ENCODE measurements at places on chromosomes 12 and 14.

DNA sequence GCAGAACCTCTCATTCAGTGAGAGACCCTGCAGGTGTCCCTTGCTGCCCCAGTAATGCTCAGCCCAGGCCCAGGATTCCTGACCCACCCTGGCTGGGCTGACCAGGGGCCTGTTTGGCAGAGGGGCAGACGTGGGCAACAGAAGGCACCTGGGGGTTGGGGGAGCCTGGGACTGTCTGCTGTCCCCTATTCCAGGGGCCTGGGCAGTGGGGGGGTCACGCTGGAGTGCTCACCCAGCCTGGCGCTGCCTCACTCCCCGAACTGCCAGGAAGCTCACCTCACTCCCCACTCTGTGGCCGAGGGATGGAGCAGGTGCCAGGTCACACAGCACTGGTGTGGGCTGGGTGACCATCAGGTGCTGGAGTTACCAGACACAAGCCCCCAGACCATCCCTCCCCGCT lies 22.6 kb upstream of the NUDT14 start:
- DNase-seq = no peak

- DNase-seq = no peak
Measured at GRCh38 chr14:96129128-96129736, 75.4 kb upstream of the BDKRB2 start.

DNA sequence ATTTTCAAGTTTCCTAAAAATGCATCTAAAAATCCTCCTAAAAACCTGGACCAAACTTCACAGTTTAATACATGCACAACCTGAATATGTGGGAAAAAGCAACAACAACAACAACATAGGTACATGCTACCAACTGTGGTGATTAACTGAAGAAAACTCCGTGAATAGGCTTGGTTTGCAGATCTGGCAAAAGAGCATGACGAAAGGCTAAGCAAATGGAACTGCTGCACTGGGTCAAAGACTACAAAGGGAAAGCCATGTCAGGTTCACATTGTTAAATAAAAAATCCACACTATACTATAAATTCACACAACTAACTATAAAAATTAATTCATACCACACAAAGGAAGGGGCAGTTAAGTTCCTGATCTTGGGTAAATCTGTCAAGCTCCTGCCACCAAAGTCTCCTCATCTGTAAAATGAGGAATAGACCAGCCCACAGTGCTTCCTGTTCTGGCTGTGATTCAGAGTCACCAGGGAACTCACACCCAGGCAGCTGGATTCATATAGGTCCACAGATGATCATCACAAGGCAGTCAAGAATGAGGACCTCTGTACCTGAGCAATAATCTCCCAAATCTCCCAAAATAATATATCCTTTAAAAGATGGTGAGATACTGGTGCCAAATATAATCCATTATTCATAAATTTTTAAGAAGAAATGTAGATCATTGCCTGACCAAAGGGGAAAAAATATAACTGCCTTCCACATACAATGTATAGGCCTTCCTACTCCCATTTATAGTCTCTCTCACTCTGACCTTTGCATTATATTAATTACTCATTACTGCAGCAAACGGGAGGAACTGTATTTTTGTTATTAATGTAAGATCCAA lies 7.0 kb downstream of the CORO1C start:
- DNase-seq = no peak

DNA sequence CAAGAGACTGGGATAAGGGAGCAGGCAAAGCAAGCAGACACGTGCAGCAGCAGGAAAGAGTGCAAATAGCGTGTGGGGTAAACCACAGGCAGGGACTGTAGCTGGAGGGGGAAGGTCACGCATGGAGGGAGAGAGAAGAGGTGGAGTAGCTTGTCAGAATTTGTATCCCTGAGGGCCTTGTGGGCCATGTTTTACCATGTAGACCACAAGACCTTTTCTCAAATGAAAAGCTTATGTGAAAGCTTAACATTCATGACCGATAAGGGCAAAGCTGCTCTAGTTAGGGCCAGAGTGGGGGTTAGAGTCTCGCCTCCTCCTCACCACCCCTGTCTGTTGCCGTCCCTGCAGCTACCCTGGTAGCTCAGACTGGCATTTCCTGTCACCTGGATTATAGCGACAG lies 152.9 kb upstream of the E2F7 start:
- no peak for DNase-seq

DNA sequence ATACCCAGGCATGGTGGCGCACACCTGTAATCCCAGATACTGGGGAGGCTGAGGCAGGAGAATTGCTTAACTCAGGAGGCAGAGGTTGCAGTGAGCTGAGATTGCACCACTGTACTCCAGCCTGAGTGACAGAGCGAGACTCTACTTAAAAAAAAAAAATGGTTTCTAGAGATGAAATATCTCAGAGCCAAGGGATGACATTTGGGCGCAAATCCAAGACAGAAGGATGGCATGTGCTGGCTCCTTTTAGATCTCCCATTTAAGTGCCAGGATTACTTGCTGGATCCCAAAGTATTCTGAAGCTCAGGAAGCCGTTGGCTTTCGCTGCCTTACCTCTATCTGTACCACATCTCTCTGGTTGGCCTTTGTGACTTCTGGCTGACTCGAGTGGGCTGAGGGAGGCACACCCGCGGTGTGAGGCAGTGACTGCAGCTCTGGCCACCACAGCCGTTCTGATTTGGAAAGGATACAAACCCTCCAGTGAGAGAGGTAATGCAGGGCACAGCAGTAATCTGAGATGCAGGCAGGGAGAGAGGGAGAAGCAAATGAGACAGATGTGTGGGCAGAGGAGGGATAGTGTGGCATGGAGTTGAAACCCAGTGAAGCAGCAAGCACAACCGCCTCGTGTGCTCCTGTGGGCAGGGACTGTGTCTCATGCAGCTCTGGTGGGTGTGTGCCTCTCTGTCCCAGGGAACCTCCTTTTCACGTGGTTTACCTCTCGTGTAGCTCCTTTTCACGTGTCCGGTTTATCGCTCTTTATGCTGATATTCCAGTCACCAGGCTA lies 4.9 kb downstream of the B4GALNT3 start:
- DNase-seq = peak; percentile 57

DNA sequence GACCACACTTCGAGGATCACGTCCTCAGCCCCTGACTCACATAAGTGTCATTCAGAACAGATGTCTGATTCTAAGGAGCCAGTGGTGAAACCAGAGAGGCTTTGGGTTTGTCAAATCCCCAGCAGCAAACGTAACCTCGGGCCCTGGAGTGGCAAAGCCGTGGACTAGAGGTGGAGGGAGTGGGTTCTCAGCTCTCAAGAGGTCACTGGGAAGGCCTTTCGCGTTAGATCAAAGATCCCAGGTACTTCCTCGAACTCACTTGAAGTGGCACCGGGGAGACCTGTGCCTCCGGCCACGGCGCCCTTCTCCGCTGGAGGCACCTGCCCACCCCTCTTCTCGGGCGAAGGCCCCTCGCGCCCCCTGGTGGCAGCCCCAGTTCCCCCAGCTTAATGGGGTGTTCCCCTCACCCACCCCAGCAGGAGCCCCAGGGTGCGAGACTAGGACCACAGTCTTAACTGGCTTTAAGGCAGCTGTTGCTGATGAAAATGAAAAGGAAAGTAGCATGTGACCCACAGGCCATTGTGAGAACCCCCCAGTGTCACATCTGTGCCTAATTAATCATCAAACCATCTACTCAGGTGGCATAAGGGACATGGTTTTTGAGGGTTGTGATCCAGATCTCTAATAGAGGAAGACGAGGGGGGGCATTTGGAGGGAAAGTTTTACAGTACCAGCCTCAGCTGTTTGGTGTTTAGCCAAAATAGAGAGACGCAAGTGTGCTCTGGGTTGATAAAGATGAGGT lies 672 bp upstream of the ESR2 start:
- peak; percentile 88 for DNase-seq

- DNase-seq = no peak
Measured at GRCh38 chr12:30746190-30746589, 8.6 kb downstream of the CAPRIN2 start.

- no peak for DNase-seq
Measured at GRCh38 chr12:26156201-26156871, 31.5 kb upstream of the BHLHE41 start.

DNA sequence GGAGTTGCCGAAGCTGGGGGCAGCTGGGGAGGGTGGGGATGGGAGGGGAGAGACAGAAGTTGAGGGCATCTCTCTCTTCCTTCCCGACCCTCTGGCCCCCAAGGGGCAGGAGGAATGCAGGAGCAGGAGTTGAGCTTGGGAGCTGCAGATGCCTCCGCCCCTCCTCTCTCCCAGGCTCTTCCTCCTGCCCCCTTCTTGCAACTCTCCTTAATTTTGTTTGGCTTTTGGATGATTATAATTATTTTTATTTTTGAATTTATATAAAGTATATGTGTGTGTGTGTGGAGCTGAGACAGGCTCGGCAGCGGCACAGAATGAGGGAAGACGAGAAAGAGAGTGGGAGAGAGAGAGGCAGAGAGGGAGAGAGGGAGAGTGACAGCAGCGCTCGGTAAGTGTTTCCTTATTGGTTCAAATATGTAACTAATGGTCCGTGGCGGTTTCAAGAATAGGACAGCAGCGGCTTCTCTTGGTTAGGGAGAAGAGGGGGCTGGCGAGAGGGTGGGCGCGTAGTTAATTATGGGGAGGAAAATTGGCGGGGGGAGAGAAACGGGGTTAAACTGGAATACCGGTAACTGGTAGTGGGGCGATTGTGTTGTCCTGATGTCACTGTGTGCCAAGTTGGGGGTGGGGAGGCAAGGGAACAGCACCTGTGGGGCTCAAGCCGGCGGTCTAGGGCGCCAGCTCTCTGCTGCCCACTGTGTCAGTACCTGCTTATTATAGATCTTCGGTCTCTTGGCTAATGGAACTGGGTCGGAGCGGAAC lies 8.4 kb downstream of the HOXC8 start:
- no peak for DNase-seq

- peak; percentile 94 for DNase-seq
Measured at GRCh38 chr12:49967042-49967776, 5.5 kb downstream of the AQP5 start.

DNA sequence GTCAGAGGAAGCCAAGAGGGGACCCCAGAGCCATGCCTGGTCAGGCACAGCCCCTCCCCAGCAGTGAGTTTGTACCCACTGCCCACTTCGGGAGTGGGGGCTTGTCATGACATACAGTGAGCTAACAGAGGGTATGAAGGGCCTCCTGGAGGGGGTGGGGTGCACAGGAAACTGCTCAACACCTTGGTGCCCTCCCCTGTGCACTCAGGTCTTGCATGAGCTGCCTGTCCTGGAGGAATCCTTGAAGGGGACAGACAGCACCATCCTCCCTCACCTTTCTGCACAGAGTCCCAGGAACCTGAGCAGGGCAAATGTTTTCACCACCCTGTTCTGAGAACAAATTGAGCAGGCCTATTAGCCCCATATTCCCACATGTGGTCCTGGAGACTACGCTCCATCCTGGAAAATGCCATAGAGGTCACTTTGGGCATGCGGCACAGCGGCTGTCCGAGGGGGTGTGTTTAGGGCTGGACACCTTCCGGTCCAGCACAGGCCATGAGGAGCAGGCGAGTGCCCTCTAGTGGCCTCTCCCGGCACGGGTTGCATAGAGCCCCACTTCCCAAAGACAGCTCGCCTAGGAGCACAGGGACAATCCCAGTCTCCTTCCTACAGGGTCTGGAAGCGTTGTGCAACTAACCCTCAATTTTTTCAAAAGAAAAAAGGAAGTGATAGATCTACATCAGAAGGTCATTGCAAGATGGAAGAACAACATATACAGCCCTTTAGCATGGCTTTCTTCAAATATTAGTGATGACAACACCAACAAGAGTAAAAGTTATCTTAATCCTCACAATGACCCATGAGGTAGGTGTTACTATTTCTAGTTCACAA lies 31.9 kb upstream of the ZFP36L1 start:
- peak; percentile 93 for DNase-seq

DNA sequence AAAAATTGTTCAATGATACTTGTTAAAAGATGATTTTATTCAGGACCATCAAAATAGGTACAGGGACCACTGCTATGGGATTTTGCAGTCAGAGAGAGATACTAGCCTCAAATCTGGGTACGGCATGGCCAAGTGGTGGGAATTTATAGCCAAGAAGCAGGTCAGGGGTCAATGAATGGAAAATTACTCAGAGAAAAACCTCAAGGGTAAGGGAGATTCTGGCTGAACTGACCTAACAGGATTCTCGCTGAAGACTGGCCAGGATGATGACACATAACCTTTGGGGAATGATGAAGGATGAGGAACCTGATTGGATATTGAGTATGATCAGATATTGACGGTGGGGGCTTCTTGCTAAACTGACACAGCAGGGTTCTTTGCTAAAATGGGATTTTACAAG lies 32.7 kb downstream of the DEPDC4 start:
- DNase-seq = no peak

DNA sequence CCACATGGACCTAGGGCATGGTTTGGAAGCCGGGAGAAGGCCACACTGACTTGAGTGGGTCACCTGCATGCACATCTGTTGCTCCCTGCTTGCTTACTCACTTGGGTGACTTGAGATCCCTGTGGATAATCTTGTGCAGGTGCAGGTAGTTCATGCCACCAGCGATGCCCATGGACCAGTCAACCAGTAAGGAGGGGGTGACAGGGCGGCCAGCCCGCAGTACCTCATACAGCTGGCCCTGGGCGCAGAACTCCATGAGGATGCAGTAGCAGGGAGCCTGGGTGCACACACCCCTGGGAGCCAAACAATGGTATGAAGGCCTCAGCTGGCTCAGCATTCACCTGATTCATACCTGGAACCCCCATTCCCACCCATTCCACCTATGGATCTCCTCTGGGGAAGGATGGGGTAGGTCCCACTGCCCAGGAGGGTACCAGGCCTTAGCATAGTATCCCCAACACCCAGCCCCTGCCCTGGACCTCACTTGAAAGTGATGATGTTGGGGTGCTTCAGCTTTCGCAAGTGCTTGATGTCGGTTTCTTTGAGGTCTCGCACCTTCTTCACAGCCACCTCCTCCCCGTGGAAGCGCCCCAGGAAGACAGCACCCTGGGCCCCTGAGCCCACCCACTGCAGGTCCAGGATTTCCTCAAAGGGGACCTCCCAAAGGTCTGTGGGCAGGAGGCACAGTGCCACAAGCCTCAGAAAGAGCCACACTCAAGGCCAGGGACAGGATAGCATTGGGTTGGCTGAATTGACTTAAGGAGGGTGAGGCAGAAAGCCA lies 13.1 kb downstream of the MAP3K12 start:
- no peak for DNase-seq

- DNase-seq = no peak
Measured at GRCh38 chr12:119528241-119528640, 65.3 kb upstream of the TMEM233 start.

DNA sequence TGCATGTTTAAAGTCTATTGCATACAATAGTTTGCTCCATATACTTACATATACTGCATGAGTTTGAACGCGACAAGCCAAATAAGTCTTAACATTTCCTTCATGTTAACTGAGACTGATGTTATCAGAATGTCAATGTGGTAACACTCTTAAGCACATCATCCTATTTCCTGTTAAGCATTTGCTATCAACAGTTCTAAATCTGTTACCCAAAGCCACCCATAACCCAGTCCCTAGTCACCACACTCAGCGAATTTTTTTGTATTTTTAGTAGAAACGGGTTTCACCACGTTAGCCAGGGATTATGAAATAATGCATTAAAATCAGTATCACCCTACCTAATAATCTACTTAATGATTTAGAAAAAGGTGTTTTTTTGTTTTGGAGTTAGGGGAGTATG lies 39.4 kb downstream of the HNRNPC start:
- DNase-seq = no peak

DNA sequence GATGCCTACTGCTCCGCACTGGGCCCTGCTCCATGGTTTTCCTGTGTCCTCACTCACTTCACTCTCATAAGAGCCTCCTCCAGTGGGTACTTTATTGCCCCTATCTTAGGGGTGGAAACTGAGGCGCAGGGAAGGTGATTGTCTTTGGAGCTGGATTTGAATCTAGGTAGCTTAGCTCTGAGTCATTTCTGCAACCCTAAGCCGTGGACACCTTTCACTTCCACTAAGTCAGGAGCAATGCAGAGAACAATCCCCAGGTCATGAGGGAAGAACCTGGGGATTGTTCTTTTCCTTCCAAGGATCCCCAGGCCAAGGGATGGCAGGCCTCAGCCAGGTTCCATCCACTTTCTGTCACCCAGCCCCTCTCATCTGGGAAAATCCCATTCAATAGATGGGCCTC lies 20.3 kb downstream of the VDR start:
- no peak for DNase-seq

Data from left ventricle myocardium superior (tissue), 1 donor.